ENCODE measurements at places on chromosomes 7 and 10. TPM values are rescaled to one million over a fixed set of nuclear protein-coding genes. Genes with fewer than 3 reads are reported as not detected.

- no peak overlapping the region for H3K4me3 ChIP-seq
- no peak overlapping the region for H3K27ac ChIP-seq
- H3K27me3 ChIP-seq: no peaks in the 10 kb centered on the region
- H3K36me3 ChIP-seq: no peaks in the 10 kb centered on the region
Measured at GRCh38 chr7:90473814-90474213, 4.4 kb downstream of the PTTG1IP2 start.

Gene DGKI
- 8.5 TPM for total RNA-seq

Gene TNRC18
- total RNA-seq: 94.7 TPM

Gene EPO
- total RNA-seq: not detected

Gene CAMK1D
- total RNA-seq: 10.9 TPM

Measured in uterus (tissue), 4 donors.